GM23248 (cell line): ENCODE measurements at places on chromosomes 12 and 14.

- DNase-seq = peak; percentile 35
Observed at GRCh38 chr14:72024043-72024407, 91.8 kb downstream of the RGS6 start.

GRCh38 chr12:111445726-111446581, 40.2 kb downstream of the SH2B3 start:
- peak; percentile 36 for DNase-seq

- no peak for DNase-seq
Observed at GRCh38 chr12:92270521-92270920, 124.9 kb upstream of the BTG1 start.

GRCh38 chr12:32843528-32844095, 53.0 kb downstream of the PKP2 start:
- DNase-seq = peak; percentile 2

- DNase-seq = no peak
Observed at GRCh38 chr12:52600475-52600874, 788 bp downstream of the KRT72 start.

DNA sequence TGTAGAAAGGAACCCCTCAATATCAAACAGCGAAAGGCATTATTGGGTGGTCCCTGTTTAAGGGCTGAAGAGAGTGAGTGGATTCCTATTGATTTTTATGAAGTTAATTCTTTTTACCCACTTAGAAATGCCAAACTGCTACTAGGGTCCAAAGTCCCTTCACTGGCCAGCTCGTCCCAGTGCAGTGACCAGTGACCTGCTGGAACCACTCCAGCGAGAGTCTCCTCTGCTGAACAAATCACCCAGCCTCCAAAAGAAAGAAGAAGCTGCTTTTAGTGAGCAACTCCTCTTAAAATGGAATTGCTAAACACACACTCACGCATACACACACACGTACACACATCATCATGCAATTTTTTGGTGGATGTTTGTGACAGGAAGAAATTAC, 198.2 kb upstream of the PLEKHG7 start:
- DNase-seq = no peak

DNA sequence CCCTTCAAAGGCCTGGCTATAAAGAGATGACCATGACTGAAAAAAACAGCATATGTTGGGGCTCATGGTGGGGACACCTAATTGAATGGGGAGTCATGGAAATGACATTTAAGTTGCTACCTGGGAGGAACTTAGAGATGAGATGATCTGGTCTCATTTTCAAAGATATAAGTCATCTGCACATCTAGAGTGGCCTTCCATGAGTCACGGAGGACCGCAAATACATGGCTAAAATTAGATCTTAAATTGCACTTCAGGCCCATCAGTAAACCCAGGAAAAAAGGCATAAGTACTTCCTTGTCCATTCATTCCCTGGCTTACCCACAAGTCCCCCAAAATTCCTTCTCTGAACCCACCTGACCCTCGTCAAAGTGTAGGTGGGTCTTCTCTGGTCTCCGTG, 53.4 kb downstream of the SPTB start:
- peak; percentile 47 for DNase-seq

GRCh38 chr14:99568567-99569560, 35.1 kb downstream of the CCDC85C start:
- DNase-seq = peak; percentile 36

- peak; percentile 12 for DNase-seq
Observed at GRCh38 chr14:103151270-103151945, 28.1 kb downstream of the TNFAIP2 start.

DNA sequence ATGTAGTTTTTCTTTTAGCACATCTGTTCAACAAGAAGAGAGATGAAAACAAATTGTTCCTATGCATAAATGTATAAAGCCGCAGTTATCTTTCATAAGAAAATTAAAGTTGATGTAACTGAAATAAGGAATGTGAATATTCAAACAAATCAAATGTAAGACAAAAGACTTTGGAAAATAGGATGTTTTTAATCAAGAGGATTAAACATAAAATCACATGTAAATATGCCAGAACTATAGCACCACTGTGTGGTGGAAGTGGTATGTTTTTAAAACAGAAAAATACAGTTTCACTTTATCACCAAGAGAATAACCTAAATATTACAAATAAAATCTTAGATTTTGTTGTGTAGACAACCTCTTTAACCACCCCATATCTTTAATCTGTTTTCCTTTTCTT, 40.4 kb downstream of the CAPS2 start:
- peak; percentile 47 for DNase-seq

DNA sequence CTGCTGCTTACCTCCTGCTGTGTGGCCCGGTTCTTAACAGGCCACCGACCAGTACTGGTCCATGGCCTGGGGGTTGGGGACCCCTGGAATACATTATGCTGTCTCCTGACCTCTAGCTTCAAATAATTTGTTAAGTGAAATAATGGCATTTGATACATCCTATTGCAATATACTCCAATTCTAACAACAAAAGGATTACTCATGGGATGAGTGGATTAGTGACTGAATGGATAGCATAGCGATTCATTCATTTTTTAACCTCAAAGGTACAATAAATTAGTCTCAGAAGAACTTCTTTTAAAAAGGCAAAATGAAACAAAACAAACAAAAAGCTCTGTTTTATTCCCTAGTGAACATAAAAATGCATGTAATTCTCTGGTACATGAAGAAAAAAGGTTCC, 147.9 kb upstream of the PKP2 start:
- DNase-seq = no peak

DNA sequence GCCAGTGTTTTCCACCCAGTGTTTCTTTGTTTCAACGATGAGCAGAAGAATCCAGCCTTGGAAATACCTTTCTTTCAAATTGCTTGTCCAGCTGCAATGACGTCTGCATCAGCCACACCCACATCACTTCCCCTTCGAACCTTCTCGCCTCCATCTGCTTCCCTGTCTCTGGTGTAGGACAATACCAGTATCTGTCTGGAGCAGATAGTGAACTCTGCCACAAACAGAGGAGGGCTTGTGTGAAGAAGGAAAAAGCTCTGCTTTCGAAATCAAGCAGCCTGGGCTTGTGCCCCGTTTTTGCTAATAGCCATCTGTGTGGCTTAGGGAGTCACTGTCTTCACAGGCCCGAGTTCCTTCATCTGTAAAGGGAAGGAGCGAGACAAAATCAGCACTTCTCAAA, 415.4 kb downstream of the ZFP36L1 start:
- DNase-seq = peak; percentile 48

DNA sequence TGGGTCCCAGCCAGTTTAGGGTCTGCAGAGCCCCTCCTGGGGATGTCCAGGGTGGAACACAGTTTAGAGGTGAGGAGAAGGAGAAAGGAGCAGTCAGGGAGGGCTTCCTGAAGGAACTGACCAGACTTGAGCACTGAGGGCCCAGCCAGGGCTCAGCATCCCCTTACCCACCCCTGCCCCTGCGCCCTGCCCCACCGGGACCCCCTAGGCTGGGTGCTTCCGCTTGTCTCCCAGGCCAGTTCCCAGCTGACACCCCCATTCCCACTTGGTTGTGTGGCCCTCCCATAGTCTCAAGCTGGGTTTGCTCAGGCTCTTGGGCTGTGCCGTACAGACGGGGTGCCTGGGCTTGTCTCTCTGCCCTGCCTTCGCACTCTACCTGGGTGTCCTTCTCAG, 26.3 kb upstream of the KIF26A start:
- no peak for DNase-seq

DNA sequence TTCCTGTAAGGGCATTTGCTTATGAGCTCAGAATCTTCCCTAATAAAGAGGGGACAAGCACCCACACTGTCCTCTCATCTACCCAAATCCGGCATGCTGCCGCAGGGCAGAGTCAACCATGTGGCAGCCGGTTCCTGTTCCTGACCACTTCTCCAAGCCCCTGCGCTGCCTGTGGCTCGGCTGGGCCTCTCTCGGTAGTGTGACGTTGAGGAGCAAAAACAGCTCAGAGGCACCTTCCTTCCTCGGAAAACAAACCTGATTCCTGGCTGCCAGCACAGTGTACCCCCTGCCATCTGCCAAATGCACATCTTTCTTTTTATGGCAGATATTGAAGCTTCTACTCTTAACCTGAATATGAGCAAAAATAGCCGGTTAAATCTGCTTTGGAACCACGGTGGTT, 50.5 kb downstream of the CFAP251 start:
- no peak for DNase-seq

DNA sequence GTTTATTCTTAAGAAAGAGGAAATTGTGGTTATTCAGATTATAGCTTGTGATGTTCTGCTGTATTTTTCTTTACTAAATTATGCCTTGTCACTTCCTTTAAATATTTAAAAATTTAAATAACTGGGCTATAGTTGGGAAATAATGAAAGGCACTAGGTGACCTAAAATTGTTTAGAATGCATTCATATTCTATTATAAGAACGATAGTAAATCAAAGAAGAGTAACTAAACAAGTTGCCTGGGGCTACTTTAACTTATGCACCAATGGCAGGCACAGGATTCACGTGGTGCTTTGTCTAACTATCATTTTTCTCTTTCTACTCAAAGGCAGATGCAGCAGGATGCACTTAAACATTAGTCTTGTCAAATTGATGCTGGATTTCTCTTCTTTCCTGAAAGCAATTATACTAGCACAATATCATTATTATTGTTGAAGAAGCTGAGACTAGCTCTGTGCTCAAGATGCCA, 190.7 kb upstream of the PPFIA2 start:
- no peak for DNase-seq

- peak; percentile 95 for DNase-seq
Observed at GRCh38 chr14:69247676-69248440, 12.1 kb upstream of the GALNT16 start.

GRCh38 chr14:94142247-94142646, 12.8 kb upstream of the IFI27L2 start:
- no peak for DNase-seq

- DNase-seq = no peak
Observed at GRCh38 chr14:32603992-32604565, 275.0 kb downstream of the AKAP6 start.

DNA sequence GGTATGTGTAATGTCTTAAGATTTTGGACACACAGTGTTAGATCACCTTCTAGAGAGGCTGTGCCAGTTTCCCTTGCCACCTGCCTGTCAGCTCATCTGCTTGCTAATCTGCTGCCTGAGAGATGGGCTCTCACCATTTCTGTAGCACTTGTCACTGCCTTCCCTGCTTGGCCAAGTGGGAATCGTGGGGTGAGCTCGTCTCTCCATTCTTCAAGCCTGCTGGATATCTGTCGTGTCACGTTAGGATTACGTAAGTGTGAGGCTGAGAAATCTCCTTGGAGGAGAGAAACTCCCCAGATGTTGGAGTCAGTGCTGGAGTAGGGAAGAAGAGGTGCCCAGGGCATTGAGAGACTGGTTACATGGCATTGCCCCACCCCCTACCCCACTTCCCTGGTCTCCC, 8.6 kb upstream of the RPH3A start:
- DNase-seq = no peak

- no peak for DNase-seq
Observed at GRCh38 chr12:128140551-128140950, 126.4 kb upstream of the TMEM132C start.

DNA sequence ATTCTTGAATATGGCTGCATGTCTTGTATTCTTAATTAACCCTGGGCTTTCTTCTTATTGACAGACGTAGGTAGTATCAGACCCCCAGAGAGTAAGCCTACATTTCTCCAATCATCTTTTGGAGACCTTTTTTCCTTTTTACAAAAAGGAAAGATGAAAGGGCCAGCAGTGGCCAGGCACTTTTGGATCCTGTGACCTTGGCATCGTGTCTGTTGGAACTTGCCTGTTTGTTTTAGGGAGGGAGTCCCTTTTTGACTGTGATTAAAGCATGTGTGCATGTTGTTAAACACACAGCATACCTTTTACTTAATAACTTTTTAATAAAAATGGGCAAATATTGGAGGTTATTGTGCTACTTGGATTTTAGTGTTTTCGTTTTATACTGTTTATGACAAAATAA, 57.2 kb downstream of the PCNX1 start:
- no peak for DNase-seq

- DNase-seq = peak; percentile 91
Observed at GRCh38 chr12:2338991-2339431, 286.2 kb downstream of the CACNA1C start.

DNA sequence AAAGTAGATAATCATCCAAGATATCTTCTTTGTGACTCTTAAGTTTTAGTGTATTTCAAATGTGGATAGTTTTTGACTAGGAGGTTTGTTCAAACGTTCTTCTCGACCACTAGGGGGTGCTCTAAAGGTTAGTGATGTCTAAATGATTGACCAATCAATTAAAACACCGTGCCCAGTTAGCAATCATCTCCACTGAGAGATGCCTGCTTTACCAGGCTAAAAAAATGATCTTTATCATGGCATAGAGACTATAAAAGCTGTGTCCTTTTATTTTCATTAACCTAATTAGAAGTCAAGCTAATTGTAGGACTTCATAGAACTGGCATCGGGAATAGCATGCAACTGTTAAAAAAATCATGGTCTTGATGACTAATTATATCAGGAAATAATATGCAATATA, 153.9 kb downstream of the PRKCH start:
- DNase-seq = peak; percentile 88

DNA sequence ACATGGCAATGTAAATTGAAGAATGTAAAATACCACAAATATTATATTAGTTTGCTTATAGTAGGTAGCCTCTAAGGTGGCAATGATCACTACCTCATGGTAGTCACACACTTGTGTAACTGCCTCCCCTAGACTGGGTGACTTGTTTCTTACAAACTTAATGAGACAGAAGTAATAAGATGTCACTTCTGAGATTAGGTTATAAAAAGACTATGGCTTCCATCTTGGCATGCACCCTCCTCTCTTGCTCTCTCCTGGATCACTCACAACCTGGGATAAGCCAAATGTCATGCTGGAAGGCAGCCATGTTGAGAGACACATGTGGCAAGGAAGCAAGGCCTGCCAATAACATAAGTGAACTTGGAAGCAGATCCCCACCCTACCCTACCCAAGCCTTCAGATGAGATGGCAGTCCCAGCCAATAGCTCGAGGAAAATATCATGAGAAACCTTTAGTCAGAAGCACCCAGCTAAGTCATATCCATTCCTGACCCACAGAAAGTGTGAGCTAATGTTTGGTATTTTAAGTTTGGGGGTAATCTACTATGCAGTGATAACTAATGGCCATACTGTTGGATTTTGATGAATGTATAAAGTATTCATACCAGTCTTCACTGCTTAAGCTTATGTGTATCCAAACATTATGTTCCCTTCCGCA, 43.3 kb downstream of the PPP1R12A start:
- DNase-seq = peak; percentile 27

DNA sequence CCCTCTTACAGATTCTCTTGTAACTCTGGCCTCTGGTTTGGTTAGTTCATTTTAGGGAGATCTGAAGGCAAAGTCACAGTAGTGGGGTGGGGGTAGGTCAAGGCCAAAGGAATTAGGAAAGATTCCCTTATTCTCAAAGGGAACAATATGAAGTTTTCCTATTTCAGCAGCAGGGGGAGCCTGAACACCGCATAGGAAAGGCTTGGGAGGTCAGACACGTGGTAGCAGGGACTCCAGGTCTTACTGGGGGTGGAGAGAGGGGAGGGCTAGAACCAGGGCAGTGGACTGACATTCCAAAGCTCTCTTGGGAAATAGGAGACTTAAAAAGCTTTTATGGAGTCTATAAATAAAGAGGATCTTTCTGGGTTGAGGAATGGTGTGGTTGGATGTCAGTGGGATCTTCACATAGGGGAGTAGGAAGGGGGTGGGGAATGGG, 1.3 kb downstream of the ZC3H10 start:
- DNase-seq = peak; percentile 93

- no peak for DNase-seq
Observed at GRCh38 chr12:104510145-104510872, 53.6 kb downstream of the CHST11 start.

- no peak for DNase-seq
Observed at GRCh38 chr14:76123426-76124225, 28.1 kb upstream of the GPATCH2L start.

GRCh38 chr12:118023301-118023860, 6.9 kb downstream of the RFC5 start:
- no peak for DNase-seq
